Hippocampal formation (tissue), 2 donors: ENCODE measurements at places on chromosomes 1 and 21.

- DNase-seq: peak; percentile 93
Observed at GRCh38 chr1:201719812-201720521, 109.0 kb upstream of the IPO9 start.

DNA sequence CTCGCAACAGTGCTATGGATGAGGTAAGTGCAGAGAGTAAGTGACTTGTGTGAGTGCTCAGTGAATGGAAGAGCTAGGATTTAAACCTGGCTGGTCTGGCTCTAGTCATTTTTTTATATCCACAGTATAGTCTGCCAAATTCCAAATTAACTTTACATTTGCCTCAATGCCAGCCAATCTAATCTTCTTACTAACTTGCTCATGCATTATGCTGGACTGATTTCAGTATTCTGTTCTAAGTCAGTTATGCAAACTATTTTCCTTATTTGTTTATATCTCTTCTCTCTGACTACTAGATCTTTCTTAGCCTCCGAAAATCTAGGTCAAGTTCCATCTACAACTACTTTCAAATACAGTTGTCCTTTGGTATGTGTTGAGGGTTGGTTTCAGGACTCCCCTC lies 133.3 kb downstream of the XPR1 start:
- DNase-seq: no peak

- no peak for DNase-seq
Observed at GRCh38 chr21:16162953-16163352, 433.2 kb downstream of the USP25 start.

- DNase-seq: no peak
Observed at GRCh38 chr21:44954281-44954771, 14.5 kb downstream of the SLX9 start.

- no peak for DNase-seq
Observed at GRCh38 chr1:175793617-175794016, 50.2 kb upstream of the TNR start.

DNA sequence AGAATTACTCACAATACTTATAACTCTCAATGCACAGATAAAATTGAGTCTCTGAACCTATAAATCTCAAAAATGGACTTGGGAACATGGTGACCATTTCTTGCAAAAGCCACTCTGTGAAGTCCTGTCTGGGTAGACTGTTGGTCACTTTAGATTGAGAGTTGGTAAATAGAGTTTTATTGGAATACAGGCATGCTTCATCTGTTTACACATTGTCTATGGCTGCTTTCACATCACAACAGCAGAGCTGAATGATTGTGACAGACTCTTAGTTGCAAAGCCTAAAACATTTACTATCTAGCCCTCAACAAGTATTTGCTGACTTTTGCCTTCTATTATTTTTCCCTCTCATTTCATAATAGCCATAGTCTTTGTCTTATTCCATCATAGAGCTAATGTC lies 24.1 kb upstream of the ASPM start:
- DNase-seq: no peak

DNA sequence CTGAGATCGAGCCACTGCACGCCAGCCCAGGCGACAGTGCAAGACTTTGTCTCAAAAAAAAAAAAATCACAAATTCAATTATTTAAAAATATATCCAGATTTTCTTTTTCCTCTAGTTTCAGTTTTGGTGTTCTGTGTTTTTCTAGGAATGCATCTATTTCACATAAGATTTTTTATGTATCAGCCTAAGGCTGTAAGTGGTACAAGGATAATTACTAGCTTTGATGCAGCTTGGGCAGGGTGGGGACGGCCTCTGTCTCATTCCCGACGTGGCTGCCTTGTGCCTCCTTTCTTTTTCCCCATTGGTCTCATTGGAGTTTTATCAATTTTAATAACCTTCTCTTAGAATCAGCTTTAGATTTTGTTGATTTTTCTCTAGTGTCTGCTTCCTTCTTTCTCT lies 6.9 kb downstream of the CCDC27 start:
- no peak for DNase-seq

DNA sequence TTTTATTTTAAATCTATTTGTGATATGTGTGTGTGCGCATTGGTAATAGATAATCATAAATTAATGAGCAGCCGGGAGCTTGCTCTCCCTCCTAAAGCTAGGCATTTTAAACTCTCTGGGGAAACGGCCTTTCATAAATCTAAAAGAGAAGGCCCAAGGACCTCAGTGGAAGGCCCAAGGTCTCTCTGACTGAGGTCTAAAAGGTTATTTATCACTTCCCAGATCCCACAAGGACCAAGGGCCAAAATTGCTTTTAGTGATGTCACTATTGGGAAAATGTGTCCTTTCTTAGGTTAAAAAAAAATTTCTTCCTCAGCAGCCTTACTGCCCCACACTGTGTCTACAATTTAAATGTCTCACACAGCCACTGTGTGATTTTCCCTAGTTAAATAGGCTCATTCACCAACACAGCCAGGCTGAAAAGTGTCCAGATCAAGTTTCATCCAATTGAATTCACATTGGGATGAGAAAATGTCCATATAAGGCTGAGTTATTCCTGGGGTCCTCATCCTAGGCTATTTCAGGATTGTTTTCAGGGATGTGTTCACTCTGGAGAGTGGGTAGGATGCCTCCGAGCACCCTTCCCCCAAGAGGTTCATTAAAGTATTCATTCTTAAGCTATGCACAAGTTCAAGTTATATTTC lies 46.1 kb downstream of the SLC44A3 start:
- no peak for DNase-seq

GRCh38 chr1:33724348-33724747 lies 139.5 kb upstream of the HMGB4 start:
- no peak for DNase-seq

GRCh38 chr1:110726755-110727154 lies 52.0 kb upstream of the KCNA3 start:
- no peak for DNase-seq

DNA sequence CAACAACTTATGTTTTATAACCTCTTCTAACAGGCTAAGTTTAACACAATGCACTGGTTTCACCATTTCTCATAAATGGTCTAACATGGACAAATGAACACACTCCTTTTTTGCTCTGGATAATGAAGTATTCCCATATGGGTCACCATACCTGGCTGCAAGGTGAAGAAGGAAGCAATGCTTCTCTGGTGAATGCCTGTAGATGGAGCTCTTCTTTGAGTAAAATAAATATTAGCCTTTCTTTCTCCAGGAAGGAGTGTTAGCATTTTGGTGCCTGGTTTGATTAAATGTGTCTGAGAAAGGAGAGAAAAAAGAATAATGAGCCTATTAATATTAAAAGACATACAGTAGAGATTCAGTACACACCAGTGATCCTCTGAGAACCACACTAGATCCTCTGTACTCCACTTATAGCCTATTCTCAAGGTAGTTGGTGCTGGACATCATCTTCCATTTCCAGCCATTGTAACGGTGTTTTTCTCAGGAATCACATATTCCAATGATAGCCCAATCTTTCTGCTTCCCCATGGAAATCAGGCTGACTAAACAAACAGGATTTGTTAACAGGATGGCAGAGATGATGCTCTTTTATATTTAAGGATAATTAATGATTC lies 17.6 kb downstream of the MTFR1L start:
- DNase-seq: peak; percentile 8

- DNase-seq: no peak
Observed at GRCh38 chr1:74549932-74550331, 37.5 kb upstream of the LRRC53 start.

- DNase-seq: no peak
Observed at GRCh38 chr1:31957701-31958674, 19.8 kb upstream of the PTP4A2 start.

DNA sequence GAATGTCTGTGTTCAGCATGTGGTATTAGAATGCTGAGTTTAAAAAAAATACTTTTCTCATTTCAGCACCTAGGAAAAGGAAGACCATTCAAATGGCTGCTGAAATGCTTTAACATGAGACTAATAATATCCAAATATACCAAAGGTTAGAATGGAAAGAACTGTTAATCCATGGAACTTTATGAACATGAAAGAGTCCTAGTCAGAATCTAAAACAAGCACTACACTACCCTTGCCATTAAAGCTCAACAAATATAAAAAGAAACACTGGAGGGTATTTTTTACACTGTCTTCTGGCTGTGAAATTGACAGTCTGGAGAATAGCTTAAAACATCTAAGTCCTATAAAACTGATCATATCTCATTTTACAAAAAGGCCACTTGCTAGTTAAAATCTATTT lies 112.9 kb upstream of the HP1BP3 start:
- no peak for DNase-seq

GRCh38 chr1:31886866-31887265 lies 51.3 kb downstream of the PTP4A2 start:
- no peak for DNase-seq

DNA sequence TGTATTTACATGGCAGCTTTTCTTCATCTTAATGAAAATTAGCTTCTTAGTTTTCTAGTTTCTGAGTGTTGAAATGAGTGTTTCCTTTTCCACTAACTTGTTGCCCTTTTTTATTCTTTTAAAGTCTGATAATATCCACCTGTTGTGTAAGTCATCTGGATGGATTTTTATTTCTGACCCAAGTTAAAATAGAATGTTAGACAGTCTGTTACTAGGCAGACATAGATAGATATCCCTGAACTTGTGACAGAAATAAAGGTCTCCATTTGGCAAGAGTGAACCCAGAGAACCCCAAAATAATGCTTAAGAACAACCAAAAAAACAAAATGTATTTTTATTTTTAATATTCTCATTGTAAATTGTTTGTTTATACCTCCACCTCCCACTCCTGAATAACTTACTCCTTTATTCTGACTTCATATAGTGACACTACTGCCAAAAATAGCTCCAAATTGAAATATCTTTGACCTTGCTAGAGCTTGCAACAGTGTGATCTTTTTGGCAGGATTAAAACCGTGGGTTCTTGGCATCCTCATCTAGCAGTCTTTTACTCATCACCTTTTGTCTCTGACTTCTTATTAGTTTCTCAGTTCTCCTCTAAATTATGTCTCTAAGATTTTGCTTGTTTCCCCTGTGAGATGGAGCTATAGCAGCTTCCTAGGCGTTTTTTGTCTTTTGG lies 26.9 kb upstream of the SH3D21 start:
- no peak for DNase-seq

DNA sequence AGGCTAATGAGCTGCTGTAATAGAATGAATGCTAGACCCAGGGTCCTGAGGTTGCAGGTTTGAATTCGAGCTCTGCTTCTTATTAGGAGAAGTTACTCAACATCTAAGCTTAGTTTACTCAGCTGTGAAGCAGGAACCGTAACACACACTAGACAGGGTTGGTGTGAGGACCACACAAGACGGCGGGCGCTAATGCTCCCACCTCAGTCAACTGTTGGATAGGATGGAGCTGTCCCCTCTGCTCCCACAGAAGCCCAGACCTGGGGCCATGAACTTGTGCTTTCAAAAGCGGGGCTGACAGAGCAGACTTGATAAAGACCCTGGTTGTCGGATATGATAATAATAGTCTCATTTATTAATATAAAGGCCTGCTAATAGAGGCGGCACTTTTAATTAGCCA lies 98.4 kb upstream of the CD34 start:
- no peak for DNase-seq

DNA sequence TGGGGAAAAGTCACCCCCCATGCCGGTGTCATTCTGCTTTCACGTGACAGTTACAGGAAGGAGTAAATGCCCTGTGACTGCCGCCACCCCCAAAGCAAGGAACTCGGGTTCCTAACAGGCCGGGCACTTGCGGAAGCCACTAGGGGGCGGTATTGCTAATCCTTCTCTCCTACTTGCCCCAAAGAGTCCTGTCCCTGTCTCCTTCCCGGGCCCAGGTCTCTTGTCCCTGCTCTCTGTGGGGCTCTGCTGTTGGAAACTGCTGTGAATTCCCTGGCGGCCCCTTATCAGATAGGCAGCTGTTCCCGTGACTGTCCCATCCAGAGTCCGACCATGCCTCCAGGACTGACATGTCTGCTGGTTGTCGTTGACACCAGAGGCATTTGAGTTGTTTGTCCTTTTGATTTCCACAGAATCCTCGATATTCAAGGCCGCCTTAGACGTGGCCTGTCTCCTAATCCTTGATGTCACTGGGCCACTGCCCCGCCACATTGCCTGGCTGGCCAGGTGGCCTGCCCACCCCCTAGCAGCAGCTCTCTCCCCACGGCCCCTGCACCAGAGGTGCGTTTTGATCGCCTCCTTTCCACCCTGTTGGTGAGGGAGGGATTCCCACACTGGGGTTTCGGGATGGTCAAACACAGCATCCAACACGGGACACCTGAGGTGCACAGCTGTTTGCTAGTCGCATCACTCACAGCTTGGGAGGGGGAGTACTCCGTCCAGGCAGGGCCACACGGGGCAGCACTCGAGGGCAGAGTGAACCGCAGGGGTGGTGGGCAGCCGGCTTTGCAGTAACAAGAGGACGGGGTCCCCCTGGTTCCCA lies 37.3 kb downstream of the CHAF1B start:
- no peak for DNase-seq

DNA sequence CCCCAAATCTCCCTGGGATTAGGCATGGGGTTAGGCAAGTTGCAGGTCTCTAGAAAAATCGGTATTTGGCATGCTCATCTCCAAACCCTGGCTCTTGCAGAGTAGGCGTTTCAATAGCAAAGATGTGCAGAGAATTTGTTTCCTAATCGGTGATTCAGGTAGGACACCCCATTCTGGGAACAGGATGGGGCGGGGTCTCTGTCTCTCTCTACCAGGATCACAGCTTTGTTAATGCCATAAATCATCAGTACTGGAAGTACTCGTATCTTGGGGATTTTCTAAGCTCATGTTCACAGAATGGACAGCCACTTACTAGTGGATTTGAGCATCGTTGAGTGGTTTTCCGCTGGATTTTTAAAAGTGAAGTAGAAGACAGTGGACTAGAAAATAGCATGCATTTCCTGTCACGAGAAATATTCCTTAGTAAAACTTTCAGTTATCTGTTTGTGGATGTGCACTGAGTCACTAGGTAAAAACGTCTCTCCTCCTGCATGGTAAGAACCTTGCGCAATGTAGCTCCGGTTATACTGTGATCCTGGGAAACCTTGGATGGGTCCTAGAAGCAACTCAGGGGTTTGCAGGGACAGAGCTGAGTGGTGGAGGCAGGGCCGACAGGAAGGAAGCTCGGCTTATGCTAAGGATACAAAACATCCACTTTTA lies 5.1 kb downstream of the TMEM51 start:
- no peak for DNase-seq

GRCh38 chr21:31795992-31796391 lies 64.1 kb upstream of the SCAF4 start:
- no peak for DNase-seq

GRCh38 chr21:26082549-26082948 lies 88.0 kb downstream of the APP start:
- DNase-seq: no peak

DNA sequence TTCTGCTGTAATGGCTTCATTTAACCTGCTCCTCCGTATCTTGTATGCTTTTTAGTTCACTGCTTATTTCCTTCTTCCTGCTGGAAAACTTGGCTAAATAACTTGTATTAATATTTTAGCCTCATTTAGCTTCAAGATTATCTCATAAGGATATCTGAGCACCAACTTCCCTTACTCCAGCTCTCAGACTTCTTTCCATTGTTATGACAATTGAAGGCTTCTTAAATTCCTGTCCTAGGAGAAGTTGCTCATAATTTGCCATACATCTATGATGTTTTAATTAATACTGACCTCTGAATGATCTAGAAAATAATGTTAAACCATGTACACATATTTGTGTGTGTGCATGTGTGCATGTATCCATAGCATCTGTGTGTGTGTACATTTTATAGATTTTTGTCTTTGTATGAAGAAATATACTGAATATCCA lies 1524.4 kb upstream of the TPTE start:
- no peak for DNase-seq

GRCh38 chr1:26789931-26790330 lies 2.2 kb downstream of the PIGV start:
- no peak for DNase-seq
